Astrocyte of the spinal cord (primary cell): ENCODE measurements at places on chromosomes 3 and 15.

DNA sequence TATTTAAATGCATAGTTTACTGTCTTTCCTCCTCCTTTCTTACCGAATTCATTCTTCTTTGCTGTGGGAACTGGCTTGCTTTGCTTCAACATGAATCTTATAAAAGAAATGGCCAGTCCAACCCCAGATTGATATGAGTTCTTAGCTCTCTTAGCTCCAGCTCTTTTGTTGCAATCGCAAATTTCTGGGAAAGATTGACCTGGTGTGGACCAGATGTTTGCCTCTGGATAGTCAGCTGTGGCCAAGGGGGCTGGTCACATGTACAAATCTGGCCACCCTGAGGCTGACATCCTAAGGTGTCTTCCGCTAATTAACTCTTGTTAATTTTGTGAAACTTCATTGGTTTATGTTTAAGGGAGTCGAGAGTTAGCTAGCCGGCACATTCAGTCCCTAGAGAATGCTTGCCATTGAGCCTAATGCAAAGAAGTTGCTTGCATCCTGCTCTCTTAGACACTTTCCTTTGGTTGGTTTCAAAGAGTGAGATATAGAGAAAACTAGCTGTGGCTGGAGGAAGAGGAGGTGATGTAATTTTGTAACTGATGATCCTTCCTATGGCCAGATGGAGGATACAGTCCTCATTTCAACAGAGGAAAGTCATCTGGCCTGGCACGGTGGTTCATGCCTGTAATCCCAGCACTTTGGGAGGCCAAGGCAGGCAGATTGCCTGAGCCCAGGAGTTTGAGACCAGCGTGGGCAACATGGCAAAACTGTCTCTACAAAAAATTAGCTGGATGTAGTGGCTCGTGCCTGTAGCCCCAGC lies 162.4 kb downstream of the ADAMTSL3 start:
- DNase-seq = no peak

DNA sequence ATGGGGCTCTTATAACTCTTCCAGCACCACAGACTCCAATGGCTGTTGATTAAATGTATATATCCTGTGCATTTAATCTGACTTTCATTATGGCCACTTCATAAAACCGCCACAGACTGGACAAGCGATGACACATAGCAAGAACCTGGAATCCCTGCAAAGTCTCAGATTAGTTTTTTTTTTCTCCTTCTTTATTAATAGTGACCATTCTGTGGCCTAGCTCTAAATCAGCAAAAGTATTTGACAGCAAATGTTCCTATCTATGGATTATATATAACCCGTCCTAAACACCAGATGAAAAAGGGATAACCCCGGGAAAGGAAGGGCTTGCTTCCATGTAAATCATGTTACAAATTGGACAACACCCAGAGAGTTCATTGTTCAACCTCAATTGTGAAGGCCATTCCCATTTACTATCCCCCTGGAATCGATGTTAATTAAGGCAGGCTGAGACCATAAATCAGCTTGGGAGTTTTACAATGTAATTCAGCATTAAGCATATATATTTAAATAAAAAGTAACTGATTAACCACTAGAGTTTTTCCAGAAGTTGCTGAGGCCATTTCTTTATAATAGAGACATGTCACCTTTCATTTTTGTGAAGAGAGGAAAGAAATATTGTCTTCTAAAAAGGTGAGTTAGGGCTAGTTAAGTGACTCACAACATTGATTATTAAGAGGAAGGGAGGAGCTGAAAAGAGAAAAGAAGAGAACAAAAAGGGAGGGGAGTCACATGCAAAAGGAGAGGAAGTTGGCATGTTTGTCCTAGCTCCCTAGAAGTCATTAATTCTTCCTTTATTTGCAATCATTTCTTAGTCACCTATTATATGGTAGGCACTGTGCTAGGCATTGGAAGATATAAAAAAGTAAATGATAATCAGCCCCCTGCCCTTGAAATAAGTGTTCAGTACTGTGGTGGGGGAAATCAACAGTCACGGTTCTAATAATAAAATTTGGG lies 26.2 kb downstream of the ALDH1A2 start:
- DNase-seq = no peak

DNA sequence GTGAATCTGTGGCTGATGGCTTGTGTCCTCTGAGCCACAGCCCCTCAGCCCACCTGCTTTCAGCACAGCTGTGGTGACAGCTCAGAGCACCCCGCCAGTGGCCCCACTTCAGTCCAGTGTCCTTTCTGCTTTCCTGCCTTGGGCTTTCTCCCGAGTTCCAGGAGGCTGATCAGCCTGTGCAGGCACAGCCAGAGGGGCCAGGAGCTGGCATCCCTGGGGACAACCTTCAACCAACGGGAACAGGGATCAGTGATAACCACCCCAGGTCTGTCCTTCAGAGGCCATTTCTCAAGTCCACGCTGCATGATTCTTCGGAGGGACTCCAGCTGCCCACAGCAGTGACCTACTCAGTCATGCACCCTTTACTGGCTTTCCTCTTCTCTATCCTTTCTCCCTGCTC lies 166.6 kb downstream of the RAB11A start:
- DNase-seq = no peak

DNA sequence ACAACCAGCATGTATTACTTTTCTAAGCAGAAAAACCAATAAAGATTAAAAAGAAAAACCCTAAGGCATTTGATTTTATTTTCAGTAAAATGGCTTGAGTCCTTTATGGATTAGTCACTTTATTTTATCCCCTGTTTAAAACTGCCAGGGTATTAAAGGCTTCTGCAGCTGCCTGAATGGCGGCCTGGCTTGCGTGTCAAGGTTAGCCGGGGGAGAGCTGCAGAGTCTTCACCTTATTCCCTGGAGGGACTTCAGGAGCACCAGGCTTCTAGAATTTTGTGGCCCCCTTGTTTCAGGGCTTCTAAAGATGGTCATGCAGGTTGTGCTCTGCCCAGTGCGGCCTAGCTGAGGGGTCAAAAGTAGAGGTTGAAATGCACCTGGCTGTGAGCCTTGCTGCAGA lies 58.0 kb upstream of the ICE2 start:
- DNase-seq = no peak

DNA sequence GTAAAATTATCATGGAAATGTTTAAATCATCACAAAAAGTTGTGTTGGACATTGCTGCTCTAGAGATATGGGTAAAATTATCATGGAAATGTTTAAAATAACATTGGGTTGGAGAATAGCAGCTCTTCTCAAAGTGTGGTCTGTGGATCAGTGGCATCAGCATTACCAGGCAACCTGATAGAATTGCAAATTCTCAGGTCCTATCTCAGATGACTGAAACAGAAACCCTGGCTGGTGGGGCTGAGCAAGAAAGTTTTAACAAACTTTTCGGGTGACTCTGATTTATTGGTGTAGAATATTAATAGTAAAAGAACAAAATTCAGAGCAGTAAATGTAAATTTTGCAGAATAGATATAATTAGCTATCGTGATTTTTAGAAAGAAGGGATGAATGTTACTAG lies 28.9 kb downstream of the NXPE3 start:
- DNase-seq = no peak

- peak; percentile 91 for DNase-seq
These were observed 919.3 kb downstream of the TUSC7 start for GRCh38 chr3:117628823-117629291.

GRCh38 chr3:42489116-42489936 lies 13.1 kb upstream of the VIPR1 start:
- no peak for DNase-seq

- DNase-seq = peak; percentile 93
These were observed 14.8 kb downstream of the ZIC1 start for GRCh38 chr3:147423798-147424580.

- DNase-seq = no peak
These were observed 787 bp downstream of the TRPM1 start for GRCh38 chr15:31100738-31101137.

- peak; percentile 8 for DNase-seq
These were observed 78.9 kb upstream of the GSK3B start for GRCh38 chr3:120173056-120173675.

- no peak for DNase-seq
These were observed 30.4 kb downstream of the VGLL3 start for GRCh38 chr3:86960550-86960949.

DNA sequence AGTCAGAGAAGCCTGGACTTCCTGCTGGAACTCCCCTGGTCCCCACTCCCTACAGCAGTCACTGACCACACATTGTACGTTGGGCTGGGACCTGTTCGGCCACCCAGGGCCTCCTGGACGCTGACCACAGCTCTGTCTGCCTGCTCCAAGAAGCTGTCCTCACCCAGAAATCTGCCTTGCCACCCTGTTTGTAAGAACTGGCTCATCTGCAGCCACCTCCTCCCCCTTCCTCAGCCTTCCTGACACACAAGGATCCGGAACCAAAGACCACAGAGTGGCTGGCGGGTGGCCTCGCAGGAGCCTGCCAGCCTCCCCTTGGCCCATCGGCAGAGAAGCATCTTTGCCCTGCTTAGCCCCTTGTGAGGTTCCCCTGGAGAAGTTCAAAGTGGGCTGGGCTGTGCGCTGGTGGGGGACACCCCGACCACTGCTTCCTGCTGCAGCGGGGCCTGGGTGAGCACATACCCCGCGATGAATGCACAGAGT lies 91.9 kb downstream of the PCSK6 start:
- no peak for DNase-seq

DNA sequence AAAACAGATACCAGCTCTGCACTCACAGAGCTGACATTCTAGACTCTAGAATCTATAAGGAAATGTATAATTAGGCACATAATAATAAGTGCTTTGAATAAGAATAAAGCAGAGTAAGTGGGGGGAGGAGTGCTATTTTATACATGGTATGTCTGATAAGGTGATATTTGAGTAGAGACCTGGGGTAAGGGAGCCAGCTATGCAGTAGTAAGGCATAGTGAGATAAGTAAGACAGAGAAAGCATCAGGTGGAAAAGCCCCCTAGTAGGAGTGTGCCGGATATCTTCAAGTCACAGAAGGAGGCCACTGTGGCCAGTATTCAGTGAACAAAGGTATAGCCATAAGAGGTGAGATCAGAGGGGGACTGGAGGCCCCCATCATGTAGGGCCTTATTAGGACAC lies 3.0 kb downstream of the SS18L2 start:
- no peak for DNase-seq

DNA sequence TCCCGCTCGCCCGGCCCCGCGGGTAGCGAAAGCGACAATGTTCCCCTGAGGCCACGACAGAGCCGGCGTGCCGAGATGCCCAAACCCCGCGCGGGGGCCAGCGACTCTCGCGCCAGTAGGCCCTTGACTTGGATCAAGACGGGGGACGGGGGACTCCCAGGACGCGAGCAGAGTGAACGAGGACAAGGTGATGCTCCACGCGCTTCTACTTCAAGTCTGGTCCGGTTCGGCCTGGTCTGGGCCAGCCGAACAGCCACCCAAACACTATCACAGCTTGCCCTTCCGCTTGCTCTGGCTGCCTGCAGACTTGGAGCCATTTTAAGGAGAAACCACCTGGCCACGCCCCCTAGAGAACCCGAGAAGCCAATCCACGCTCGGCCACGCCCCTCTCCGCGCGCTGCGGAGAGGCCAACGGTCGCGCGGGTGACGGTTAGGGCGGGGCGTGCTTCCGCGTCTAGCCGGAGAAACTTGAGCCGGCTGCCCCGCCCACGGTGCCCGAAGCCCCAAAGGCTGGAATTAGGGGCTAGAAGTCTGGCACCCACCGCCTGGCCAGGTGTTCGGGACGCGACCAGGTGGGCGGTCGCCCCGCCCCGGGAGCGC lies 608 bp upstream of the NDUFAF3 start:
- peak; percentile 98 for DNase-seq

- peak; percentile 50 for DNase-seq
These were observed 86.2 kb upstream of the PIAS1 start for GRCh38 chr15:67967871-67968431.

DNA sequence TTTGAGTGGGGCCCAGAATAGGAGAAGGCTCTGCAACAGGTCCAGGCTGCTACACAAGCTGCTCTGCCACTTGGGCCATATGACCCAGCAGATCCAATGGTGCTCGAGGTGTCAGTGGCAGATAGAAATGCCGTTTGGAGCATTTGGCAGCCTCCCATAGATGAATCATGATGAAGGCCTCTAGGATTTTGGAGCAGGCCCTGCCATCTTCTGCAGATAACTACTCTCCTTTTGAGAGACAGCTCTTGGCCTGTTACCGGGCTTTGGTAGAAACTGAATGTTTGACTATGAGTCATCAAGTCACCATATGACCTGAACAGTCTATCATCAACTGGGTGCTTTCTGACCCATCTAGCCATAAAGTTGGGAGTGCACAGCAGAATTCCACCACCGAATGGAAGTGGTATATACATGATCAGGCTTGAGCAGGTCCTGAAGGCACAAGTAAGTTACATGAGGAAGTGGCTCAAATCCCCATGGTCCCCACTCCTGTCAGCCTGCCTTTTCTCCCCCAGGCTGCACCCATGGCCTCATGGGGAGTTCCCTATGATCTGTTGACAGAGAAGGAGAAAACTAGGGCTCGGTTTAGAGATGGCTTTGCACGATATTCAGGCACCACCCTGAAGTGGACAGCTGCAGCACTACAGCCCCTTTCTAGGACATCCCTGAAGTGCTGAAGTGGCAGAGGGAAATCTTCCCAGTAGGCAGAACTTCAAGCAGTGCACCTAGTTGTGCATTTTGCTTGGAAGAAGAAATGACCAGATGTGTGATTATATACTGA lies 971.4 kb downstream of the MCTP2 start:
- DNase-seq = no peak

DNA sequence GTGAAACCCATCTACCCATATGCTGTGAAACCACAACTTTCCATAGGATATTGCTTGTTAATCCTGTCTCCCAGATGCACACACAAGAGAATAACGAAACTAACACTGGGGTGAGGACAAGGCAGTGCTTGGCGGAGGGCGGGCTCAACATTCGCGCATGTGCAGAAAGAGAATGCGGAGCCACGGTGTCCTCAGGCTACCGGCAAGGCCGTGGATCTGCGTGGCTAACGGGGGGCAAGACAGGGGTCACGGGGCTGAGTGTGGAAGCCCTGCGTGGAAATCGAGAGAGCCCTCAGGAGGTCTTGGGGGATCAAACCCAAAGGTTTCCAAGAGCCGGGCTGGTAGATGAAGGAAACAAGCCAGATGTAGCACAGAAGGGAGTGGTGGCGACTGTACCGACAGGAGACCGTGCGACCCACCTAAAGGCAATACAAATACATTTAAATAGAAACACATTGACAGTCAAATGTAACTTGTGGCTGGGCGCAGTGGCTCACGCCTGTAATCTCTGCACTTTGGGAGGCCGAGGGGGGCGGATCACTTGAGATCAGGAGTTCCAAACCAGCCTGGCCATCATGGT lies 48.5 kb upstream of the TRA2B start:
- no peak for DNase-seq

DNA sequence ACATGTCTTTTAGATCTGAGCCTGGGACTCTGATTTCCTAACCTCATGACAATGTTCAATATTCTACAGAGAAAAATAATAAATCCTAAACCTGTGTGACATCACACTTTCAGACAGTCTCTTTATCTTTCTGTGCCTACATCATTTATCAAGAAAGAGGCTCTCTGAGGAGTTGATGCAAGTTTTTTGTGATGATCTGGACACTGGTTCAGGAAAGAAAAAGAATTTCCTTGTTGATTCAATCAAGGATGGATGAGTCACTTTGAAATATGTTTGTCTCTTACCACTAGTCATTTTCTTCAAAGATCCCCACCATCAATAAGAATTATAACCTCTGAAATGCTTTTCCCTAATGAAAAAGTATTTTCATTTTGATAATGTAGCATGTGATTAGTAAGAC lies 404.6 kb downstream of the WDR72 start:
- DNase-seq = no peak
